ENCODE measurements at places on chromosomes 16 and 17.

DNA sequence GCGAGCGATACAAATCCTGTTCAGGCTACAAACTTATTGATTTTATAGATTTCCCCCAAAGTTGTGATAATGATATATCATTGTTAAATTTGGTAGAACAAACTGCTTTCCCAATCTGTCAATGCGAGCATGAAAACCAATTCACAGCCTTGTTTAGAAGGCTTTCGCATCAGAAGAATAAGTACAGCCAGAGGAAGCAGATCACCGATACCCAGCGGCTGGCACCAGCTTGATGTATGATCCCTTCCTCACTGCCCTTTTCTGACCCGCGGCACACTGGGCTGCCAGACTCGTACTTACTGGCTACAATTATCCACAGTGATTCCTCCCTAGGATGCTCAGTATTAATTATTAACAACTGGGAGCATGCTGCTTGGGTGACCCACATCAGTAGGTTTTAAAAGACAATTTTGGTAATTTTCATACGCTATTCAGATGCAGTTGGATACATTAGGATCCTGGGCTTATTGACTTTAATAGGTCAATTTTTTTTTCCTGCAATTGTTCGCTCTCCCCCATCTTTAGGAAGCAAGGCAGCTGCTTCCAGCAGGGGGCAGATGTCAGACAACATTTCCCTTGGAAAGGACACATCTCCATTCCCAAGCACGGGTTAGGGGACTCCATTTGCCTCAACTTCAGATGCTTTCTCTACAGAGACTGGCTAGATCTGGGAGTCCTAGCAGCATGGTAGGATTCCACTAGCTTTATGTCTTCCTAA lies 582.7 kb upstream of the PSMD7 start:
- DNase-seq = no peak

GRCh38 chr17:73998653-73999645 lies 204.5 kb upstream of the RPL38 start:
- peak; percentile 2 for DNase-seq

DNA sequence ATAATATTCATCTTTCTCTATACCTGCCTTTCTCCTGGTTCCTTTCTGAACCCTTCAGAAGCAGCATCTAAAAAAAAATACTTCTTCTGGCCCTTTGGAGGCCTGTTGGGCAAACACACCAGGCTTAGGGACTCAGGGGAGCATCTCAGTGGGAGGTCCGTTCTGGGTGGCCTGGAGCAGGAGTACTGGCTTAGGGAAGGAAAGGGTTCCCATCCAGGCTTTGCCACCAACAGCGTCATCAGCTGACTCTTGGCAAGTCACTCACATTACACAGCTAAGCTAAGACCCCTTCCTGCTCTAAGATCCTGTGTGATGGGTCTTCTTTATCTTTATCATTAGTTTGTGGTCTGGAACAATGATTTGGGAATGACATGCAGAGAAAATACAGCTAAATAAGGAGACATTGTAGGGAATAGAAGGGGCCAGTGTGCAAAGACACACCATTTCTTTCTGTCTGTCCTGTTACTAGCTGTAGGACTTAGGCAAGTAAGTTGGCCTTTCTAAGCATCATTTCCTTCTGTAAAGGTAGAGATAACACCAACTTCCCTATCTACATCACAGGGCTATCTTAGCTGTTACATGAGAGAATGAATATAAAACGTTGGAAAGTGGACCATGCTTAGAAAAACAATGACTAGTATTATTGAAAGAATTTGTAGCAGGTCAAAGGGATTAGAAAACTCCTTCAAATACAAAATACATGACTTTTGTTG lies 9.9 kb downstream of the PCTP start:
- DNase-seq = no peak

DNA sequence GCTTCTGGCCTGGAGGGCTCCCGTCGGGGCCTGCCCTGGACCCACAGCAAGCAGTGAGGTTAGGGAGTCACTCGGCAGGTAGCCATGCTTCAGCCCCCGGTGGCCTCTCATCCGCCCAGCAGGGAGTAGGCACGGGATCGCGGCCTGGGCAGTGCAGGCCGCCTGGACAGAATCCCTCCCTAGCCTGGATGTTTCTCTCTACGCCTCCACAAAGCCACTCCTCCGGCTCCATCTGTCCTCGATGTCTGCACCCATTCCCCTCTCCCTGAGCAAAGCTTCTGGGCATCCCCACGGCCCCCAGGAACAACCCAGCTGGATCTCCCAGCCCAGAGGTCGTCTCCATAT lies 145.2 kb downstream of the RBFOX3 start:
- DNase-seq = no peak

DNA sequence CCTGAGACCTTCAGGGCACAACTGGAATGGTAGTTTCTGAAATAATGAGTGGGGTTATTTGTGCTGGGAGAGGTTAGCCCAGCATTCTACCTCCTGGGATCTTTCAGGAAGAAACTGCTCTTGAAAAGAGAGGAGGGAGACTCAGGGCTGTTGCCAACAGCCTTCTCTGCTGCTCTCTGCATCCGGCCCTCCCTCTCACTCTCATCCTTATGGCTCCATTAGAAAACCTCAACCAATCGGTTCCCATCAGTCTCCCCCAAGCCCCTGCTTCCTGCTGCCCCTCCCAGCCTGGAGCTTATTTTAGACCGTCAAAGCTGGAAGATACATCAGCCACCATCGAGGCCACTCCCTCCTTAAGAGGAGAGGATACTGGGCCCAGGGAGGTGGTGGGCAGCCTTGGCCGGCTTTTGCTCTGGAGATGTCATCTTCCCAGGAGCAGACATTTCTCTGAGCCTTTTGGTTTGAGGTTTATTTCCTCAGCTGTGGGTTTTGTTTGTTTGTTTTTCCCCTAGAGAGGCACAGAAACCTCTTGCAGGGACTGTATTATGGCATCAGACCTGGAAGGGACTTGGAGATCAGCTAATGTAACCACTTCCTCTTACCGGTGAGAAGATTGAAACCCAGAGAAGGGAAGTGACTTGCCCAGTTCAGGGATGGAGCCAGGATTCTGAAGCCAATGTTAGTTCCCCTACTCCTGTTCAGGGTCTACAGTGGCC lies 2.7 kb downstream of the MPRIP start:
- peak; percentile 54 for DNase-seq

DNA sequence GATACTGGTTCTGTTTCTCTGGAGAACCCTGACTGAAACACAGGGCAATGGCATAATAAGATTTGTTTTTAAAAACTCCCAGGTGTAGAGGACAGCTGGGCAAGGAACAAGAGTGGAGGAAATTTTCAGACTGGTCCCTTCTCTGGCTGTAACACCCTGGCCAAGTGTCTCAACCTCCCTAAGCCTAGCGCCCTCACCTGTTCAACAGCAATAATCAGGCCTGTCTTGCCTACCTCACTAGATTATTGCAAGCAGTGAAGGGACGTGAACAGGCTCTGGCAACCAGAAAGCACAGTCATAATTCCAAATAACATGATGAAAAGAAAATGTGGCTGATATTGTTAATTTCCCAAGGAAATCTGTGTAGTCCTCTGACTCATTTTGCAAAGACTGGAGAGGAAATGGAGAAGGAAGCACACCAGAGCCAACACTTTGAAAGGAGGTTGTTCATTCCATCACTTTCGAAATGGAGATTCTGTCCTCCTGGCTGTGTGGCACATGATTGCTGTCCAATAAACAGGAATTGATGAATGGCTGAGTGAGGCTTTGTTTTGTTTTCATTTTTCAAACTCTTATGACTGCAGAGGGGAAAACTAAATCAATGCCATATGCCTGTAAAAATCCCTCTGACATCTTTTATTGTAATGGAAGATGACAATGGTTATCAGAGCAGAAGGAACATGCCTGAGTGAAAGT lies 87.5 kb upstream of the HLF start:
- DNase-seq = no peak

DNA sequence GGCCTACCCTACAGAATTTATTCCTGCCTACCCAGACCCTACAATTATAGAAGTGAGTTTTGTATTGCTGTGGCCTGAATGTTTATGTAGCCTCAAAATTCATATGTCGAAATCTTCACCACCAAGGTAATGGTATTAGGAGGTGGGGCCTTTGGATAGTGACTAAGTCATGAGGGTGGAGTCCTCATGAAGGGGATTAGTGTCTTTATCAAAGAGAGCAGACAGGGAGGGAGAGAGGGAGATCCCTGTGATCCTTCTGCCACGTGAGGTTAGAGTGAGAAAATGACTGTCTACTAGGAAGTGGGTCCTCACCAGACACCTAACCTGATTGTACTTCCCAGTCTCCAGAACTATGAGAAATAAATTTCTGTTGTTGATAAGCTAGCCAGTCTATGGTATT lies 981 bp upstream of the DUXB start:
- no peak for DNase-seq

GRCh38 chr16:53022374-53022773 lies 30.3 kb downstream of the CHD9NB start:
- DNase-seq = peak; percentile 52

GRCh38 chr17:56824503-56824902 lies 9.2 kb downstream of the C17orf67 start:
- DNase-seq = peak; percentile 76

DNA sequence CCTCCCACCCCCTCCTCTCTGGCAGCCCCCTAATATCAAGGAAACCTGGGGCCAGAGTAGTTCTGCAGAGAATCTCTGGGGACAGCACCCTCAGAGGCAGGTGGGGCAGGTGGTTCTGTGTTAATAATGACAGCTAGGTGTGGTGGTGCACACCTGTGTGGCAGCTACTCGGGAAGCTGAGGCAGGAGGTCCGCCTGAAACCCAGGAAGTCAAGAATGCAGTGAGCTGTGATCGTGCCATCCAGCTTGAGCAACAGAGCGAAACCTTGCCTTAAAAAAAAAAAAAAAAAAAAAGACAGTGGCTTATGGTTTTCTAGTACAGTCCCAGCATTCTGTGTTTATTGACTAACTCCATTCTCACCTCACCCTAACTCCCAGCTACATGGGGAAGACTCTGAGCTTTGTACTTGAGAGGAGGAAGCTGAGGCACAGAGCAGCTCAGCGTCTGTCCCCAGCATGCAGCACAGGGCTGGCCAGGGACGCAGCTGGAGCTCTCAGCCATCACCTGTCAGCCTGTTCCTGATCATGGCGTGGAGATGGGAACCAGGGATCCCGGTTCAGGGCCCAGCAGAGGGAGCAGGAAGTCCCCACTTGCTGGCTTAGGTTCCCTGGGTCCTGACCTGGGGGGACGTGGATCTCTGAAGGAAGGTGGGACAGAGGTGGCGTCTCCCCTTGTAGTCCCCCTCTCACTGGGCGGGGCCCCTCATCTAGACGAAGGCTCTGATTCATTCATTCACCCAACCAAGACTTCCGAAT lies 6.1 kb downstream of the DBNDD1 start:
- DNase-seq = peak; percentile 13

DNA sequence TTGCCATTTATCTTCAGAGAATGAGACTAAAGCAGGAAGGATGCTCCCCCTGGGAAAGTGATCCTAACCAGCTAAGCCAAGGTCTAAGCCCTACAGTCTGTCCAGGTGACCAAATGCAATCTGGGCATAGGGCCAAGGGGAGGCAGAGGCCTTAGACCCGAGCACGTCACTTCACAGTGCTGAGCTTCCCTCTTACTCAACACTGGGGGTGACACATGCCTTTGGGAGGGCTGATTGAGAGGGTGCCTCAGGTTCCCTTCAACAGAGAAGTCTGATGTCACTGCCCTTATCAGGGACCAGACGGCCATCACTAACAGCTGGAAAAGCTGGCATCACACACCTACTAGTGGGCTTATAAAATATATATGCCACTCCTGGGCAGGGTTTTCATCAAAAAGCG lies 4.0 kb downstream of the CIAO2B start:
- DNase-seq = peak; percentile 90

DNA sequence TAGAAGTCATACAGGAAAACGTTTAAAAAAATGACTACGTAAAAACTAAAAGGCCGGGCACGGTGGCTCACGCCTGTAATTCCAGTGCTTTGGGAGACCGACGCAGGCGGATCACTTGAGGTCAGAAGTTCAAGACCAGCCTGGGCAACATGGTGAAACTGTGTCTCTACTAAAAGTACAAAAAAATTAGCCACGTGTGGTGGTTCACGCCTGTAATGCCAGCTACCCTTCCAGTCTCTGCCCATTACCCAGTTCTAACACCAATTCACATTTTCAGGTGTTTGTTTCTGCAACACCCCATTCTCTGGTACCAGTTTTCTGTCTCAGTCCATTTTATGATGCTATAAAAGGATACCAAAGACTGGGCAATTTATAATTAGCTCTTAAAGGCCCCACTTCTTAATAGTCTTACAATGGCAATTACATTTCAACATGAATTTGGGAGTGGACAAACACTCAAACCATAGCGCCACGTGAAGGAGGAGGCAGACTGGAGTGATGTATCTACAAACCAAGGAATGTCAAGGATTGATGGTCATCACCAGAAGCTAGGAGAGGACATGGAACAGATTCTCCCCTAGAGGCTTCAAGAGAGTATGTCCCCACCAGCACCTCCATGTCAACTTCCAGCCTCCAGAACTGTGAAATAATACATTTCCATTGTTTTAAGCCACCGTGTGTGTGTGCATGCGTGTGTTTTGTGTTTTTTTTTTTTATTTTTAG lies 791 bp upstream of the C17orf75 start:
- DNase-seq = no peak

DNA sequence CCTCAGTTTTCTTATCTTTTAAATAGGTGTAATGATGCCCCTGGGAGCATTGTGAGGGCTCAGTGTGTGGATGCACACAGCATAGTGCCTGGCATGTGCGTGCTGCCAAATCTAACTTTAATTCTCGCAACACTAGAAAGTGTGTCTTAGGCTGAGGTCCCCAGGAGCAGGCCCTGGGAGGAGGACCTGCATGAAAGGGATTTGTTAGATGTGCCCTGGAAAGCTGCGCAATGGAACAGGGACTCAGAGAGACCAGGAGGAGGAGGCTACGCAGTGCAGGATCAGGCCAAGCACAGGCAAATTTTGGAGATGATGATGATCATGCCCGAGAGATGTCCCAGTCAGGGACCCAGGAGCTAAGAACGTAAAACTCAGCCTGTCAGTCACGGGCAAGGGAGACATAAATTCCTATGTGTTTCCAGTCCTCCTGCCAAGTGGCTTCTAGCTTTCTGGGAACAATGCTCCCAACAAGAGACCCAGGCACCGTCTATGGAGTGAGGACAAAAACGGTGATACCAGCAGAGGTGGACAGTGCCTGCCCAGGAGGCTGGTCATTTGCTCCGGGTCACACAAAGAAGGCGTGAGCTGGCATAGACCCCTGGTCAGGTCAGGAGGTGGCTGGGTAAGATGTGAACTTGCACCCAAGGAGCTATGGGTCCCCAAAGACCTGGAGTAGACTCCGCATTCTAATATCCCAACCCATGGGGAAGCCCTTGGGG lies 352.2 kb upstream of the TNRC6C start:
- no peak for DNase-seq

DNA sequence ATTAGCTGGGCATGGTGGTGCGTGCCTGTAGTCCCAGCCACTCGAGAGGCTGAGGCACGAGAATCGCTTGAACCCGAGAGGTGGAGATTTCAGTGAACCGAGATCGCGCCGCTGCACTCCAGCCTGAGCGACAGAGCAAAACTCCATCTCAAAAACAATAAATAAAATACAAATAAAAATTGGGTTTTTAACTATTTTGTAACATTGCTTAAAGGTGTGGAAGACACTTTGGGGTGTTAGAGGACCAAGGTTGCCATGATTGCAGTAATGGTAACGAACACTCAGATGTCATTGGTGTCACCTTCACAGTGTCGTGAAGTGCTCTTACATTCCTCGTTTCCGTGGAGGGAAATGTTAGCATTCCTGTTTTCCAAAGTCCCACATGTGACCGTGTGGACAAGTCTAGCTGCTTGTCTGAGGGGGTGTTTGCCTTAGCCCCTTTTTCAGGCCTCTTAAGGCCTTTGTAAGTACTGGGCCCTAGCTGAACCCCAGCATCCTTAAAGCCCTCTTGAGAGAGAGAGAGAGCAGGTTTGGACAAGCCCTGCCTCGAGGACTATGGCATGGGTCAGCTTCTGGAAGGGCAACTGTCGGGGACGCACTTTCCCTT lies 8.6 kb downstream of the C16orf96 start:
- no peak for DNase-seq
